ENCODE measurements at places on chromosomes 3 and 15.

- no peak for DNase-seq
Measured at GRCh38 chr15:82643992-82644391, 3.2 kb downstream of the CPEB1 start.

GRCh38 chr15:74317820-74318375, 49.5 kb downstream of the CYP11A1 start:
- no peak for DNase-seq

- no peak for DNase-seq
Measured at GRCh38 chr3:170207717-170208116, 14.5 kb upstream of the PRKCI start.

DNA sequence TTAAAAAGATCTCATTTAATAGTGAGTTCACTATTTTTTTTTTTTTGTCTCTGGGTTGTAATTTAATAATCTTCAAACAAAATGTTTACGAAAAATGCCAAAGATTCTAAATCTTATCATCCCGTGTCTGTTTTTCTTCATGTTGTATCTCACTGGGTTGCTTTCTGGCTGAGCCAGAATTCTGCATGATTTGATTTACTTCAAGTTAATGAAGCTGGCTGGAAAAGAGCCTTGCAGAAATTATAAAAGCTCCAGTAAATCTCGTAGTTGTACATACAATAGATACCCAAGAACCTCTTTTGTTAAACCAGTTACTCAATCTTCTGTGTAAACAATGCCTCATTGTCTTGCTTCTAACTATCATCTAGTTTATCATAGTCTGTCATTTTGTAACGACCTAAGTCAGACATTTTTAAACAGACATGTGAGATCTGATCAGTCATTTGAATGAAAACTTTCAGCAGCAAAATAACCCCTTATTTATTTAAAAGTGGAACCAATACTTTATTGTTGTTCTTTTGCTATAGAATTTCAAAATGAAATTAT, 249.0 kb downstream of the MCTP2 start:
- DNase-seq: no peak

DNA sequence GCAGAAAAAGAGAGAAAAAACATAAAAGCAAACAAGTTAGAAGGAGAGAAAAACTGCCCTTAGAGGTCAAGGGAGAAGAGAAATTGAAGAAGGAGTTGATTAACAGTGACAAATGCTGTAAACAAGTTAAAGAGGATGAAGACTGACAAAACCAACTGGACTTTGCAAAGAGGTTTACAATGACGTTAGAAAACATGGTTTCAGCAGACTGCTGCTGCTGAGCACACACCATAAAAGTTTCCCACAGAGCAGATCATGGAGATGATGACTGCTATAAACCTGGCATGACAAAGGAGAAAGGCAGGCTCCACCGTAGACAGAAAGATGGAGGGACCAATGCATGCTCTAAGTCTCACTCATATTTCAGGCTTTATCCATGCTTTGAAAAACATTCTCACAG, 78.7 kb downstream of the POLQ start:
- no peak for DNase-seq

- no peak for DNase-seq
Measured at GRCh38 chr3:22228705-22229104, 477.7 kb upstream of the ZNF385D start.

DNA sequence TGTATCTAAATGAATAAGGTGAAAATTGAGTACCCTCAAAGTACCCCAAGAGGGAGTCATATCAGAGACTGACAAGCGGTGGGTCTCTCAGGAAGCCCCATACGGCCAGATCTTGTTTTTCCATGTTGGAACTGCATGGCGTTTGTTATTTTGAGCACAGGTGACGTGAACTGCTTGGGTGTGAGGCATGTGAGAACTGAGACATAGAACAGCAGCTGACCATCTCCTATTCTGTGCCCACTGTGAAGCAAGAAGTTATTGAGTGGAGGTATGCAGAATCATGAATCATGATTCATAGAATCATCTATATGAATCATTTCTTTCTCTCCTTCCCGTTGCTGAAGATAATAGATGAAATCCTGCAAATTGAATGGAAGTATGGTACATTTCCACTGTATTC, 4.6 kb downstream of the VPS8 start:
- DNase-seq: no peak

DNA sequence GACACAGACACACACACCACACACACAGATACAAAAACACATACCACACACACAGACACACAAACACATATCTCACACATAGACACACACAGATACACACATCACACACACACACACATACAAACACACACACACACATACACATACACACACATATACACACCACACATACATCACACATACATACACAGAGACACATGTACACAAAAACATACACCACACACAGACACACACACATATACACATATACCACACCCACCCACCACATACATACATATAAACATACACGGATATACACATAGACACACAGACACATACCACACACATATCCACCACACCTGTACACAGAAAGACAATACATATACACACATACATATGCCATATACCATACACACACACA, 66.7 kb downstream of the RASGRF1 start:
- DNase-seq: no peak

DNA sequence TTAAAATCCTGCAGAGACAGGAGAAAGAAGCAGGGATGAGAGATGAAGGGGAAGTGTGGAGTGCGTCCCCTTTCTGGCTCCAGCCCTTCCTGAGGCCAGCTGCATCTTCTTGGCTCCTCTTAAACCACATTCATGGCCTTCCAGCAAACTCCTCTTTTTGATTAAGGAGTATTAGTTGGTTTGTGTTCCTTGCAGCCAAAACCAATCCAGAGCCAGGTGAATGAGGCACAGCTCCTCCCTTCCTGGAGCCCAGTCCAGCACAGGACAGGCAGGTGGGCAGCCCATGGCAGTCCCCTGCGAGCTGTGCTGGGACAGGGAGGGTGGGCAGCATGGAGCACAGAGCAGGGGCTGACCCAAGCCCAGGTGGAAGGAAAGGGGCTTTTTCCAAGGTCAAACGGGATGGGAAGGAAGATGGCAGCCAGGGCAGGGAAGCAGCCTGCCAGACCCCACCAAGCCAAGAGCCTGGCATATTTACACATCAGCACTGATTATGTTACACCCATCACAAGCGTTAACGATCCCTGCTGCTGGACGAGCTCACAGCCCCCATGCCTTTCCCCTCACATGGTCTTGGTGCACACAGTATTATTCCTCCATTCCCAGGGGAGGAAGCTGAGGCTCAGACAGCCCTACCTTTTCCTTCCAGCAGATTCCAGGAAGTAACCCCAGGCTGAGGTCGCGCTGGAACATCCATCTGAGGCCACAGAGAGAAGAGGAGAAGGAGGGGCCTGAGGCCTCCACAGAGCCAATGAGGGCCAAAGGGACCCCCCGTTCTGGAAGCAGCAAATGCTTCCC, 175.6 kb downstream of the SMAD6 start:
- DNase-seq: no peak

Data from HuH-7 (cell line).